Activated CD8-positive, alpha-beta T cell treated with anti-CD3 and anti-CD28 coated beads for 36 hours (primary cell): ENCODE measurements at places on chromosomes 3 and 15.
A peak's percentile ranks its signal among the peaks of the same experiment; 100 is the strongest.

- DNase-seq = no peak
Observed at GRCh38 chr15:47998619-47999019, 122.2 kb upstream of the SLC24A5 start.

DNA sequence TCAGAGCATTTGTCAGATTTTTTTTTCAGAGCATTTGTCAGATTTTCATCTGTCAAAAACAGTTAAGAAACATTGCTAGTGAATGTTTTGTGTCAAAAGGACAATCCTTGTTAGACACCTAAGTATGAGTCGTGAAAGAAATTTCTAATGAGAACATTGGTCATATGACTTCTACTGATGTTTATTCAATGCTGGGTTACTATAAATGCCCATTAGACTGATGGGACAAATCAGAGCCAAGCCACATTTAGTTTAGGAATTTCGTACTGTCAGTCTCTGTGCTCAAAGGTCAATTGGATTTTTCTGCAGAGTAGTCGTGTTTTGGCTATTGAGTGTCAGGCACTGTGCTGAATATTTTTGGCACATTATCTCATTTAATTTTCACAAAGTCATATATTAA is 31.6 kb downstream of the TSC22D2 start:
- DNase-seq = no peak

GRCh38 chr3:170830580-170830979 is 39.4 kb downstream of the RPL22L1 start:
- no peak for DNase-seq

- DNase-seq = no peak
Observed at GRCh38 chr3:194276768-194277103, 74.4 kb downstream of the CPN2 start.

- peak; percentile 56 for DNase-seq
Observed at GRCh38 chr15:85707519-85708338, 87.0 kb downstream of the KLHL25 start.

DNA sequence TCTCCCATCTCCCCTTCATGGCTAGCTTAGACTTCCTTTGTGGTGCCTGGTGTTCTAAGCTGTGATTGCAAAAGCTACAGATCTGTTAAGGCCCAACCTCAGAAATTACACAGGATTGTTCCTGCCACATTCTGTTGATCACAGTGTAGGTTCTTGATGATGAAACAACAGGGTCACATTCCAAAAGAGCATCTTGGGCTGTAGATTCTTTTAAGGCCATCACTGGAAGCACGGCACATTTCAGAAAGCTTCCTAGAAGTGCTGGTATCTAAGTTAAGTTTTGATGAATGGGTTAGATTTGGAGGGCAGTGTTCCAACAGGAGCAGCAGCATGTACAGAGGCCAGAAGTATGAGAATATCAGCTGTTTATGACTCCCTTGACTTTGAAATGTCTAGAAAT is 107.5 kb upstream of the SKOR1 start:
- no peak for DNase-seq

DNA sequence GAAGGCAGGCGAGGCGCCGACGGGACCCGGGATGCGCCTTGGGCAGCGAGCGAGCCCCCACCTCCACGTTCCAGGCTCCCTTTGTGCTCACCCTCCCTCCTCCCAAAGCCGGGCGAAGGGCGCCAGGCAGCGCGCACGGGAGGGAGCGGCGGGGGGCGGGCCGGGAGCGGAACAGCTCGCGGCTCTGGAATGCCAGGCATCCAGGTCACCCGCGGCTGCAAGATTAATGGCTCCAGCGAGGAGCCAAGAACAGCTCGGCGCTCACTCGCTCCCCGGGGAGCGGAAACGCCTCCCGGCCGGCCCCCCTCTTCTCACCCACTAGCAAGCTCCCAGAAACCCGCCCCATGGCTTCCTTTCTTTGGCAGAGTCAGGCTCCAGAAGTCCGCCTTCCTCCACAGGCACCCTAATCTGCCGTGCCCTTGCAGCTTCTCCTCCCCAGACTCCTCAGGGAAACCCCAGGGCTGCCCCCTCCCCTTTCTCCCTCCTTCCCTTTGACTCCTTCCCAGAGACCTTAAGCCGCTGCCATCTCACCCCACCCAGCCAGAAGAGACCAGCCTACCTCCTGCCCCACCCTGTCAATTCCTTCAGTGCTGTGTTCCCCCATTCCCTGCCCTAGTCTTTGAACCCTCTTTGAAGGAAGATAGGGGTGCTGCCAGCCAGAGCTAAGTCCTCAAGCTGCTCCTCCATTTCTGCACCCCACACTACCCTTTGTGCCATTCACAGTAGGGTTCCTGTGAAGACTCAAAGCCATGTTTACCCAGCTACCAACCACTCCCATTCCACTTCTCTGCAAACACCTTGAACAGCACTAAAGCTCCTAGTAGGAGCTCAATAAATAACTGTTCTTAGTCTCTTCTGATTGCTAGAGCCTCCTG is 9.9 kb downstream of the AMOTL2 start:
- peak; percentile 51 for DNase-seq

DNA sequence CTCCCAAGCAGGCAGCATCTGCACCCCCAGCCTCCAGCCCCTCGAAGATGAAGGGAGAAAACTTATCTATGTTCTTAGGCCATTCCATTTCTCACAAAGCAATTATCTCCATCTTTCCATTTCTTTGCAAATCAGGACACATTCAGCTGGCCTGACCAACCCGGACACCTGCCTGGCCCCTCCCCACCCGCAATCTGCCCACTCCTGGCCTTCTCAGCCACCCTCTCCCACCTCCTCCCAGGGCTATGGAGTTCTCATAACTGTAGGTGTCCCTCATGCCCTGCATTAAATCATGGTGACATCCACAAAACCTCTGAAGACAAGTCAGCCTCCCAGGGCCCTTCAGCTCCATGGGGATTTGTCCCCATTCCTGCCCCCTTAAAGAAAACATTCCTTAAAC is 119.3 kb downstream of the MEGF11 start:
- DNase-seq = no peak

DNA sequence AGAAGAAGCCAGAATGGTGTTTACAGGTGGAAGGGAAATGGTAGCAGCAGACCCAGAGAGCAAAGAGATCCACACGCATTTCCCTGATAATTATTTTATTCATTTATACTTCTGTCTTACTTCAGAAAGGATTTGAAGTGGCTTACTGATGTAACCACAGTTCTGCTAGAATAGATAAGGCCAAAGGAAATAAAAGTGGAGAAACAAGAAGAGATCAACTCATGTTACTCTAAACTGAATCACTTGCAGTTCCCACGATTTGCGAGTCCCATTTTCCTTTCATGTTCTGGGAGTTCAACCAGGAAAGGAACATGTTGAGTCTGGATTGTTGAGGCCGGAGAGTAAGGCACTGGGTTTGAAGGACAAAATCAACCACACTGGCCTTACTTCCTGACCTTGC is 151.8 kb downstream of the MYRIP start:
- DNase-seq = no peak

DNA sequence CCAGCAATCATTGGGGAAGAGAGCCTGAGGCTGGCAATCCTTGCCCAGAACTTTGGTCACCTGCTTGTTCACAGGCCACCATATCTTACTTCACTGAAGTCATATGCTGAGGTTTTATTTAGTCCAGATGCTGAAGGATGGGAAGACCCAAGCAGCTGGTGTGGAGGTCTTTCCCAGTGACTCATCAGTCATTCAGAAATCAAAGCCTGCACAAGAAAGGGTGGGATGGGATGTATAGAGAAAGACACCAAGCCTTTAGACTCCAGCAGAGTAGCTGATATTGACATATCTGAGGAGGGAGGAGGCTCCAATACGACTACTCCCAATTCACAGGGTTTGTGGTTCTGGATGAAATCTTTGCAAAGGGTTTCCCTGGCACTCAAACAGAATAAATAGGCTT is 13.0 kb upstream of the PHLDB2 start:
- DNase-seq = no peak

- DNase-seq = no peak
Observed at GRCh38 chr3:100144255-100144866, 30.1 kb upstream of the FILIP1L start.

DNA sequence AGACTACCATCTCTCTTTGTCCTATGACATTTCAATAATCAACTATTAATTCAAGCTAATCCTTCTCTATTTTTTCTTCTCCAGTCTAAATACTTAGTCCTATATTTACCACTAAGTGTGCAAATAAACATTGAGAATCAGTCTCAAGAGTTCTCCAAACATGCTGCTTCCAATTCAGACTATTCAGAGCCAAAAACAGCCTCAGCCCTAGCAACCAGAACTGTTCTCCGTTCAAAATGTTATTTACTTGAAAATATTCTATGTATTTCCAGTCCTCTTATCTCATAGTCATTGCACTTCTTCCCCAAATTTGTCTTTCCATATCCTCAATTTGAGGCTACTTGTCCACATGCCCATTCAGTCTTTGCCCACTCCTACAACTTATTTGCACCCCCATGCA is 805.5 kb downstream of the IGSF11 start:
- DNase-seq = no peak

GRCh38 chr3:19947549-19948225 is 790 bp downstream of the RAB5A start:
- peak; percentile 73 for DNase-seq

DNA sequence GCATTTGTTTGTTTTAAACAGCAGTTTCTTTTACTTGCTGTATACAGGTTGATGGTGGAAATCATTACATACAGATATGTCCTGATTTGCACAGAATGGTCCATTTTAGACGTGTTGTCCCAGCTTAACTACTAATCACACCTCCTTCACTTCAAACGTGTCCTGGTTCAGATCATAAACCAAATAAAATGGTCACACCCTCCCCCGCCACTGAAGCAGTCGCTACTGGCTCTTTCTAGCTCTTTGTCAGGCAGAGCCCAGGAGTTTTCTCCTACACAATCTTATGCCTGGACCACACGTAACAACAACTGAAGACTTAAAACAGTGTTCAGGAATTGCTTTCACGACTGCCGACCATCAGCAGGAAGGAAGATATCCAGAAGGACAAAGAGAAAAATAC is 73.6 kb downstream of the MESD start:
- DNase-seq = no peak

GRCh38 chr3:10551821-10552630 is 46.6 kb upstream of the ATP2B2 start:
- DNase-seq = peak; percentile 94

DNA sequence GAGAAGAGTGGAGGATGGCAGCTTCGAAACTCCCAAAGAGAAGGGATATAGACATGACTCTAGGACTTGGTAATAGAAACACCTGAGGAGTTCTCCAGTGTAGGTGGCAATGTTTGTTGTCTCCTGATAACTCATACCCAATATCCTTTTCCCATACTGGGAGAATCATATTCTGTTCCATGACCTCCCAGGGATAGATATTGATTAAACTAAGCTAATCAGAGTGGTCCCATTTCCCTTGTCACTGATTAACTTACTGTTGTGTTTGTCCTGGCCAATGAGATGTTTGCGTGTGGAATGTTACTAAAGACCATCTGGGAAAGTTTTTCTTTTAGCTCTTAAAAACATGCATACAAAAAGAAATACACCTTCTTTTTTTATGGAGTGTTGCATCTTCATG is 85.6 kb downstream of the RPL22L1 start:
- no peak for DNase-seq

DNA sequence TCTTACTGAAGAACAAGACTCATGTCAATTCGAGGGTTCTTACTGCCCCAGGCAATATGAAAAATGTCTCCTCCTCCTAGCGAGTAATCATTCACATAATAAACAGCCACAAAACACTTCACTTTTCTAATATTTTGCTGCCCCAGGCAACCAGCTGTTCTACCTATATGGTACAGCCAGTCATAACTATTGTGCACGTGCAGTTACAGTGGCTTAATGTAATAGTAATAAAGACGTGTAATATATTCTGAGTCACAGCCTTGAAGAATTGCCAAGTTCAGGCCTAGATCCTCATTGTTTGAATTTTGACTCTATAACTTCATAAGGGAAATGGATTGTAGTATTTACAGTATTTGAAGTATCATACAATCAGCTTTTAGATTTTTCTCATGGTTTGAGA is 1250.0 kb upstream of the GBE1 start:
- DNase-seq = no peak

- DNase-seq = peak; percentile 14
Observed at GRCh38 chr3:146554151-146554760, 9.8 kb upstream of the PLSCR1 start.

DNA sequence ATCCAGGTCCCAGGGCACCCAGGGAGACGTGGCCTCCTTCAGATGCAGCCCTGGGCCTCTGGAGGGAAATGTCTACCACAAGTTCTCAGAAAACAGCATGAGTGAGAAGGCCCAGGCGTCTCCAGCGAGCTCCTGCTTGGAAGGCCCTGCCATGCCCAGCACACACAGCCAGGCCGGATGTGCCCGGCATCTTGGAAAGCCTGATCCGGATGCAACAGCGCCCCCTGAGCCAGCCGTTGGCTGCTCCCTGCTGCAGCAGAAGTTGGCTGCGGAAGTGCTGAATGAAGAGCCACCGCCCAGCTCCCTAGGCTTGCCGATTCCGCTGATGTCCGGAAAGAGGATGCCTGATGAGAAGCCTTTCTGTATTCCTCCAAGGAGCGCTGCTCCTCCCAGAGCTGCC is 856 bp downstream of the NPAP1 start:
- DNase-seq = no peak

DNA sequence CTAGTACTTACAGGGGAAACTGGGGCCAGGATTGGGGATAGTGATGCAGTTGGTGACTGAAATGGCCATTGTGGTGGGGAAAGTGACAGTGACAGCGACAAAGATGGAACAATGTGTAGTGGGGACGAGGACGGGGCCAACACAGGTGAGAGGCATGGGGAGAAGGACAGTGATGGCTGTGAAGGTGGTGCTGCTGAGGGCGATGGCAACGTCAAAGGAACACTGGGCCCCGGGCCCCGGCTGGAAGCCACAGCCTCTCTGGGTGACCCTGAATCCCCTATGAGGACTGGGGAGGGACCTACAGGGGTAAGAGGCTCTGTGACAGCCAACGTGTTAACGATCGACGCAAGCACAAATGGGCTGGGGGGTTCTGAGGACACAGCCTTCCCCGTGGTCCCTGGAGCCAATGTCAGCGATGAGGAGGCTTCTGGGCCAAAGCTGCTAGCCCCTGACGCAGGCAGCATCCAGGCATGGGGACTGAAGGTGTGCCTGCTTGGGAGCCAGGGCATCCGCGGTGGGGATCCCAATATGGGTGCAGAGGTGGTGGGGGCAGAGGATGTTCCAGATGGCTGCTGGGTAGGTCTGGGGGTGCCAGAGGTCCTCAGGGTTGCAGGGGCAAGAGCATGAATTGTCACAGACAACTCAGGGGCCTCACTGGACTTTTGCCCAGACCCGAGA is 25.2 kb upstream of the GOLGA6C start:
- DNase-seq = no peak

GRCh38 chr15:66877477-66878271 is 175.6 kb downstream of the SMAD6 start:
- DNase-seq = no peak
